ENCODE measurements at places on chromosomes 1 and 21.

DNA sequence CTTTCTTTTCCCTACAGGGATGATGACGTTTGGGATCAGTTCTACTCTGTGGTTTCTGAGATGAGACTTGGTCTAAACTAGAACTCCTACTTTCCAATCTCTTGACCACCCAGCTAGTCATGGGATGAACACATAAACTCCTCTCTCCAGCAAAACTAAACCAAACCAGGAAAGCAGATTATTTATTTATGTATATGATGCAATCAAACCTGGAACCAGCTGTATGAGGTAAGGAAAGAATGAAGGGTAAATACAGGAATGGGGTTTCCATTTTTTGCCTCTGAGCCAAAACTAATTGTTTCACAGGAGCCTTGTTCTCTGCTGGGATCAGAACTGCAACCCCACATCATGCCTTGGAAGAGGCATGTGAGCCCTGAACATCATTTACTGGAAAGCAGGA, 3.3 kb upstream of the AGT start:
- no peak for DNase-seq

- DNase-seq = no peak
These were observed 12.7 kb downstream of the USP48 start for GRCh38 chr1:21770201-21770600.

DNA sequence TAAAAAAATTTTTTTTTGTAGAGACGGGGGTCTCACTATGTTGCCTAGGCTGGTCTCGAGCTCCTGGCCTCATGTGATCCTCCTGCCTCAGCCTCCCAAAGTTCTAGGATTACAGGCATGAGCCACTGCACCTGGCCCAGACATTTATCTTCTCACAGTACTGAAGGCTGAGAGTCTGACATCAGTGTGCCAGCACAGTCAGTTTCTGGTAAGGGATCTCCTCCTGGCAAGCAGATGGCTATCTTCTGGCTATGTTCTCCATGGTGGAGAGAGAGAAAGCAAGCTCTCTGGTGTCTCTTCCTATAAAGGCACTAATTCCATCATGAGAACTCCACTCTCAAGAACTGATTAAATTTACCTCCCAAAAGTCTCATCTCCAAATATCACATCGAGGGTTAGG, 57.8 kb upstream of the C1orf185 start:
- no peak for DNase-seq

- DNase-seq = no peak
These were observed 297.2 kb downstream of the TGFB2 start for GRCh38 chr1:218642033-218642948.

GRCh38 chr21:44903689-44904088, 17.0 kb downstream of the ITGB2 start:
- no peak for DNase-seq

- peak; percentile 26 for DNase-seq
These were observed 47.4 kb upstream of the USP25 start for GRCh38 chr21:15682186-15682895.

DNA sequence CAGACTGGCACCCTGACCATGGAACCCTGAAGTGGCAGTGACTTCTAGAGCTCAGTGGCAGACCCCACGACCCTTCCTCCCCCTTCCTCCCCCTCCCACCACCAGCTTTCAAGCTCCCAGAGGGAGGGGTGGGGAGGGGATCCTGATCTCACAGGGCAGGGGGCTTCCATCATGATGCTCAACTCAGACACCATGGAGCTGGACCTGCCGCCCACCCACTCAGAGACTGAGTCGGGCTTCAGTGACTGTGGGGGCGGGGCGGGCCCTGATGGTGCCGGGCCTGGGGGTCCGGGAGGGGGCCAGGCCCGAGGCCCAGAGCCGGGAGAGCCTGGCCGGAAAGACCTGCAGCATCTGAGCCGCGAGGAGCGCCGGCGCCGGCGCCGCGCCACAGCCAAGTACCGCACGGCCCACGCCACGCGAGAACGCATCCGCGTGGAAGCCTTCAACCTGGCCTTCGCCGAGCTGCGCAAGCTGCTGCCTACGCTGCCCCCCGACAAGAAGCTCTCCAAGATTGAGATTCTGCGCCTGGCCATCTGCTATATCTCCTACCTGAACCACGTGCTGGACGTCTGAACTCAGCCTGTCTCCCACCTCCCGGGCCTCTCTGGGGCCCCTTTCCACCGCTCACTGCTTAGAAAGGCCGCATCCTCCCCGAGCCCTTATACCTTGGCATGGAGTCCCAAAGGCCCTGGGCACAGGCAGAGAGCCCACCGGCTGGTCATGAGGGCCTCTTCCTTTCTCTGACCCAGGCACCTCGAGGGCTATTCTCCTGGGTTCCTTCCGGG, 3.9 kb downstream of the NHLH1 start:
- DNase-seq = no peak

DNA sequence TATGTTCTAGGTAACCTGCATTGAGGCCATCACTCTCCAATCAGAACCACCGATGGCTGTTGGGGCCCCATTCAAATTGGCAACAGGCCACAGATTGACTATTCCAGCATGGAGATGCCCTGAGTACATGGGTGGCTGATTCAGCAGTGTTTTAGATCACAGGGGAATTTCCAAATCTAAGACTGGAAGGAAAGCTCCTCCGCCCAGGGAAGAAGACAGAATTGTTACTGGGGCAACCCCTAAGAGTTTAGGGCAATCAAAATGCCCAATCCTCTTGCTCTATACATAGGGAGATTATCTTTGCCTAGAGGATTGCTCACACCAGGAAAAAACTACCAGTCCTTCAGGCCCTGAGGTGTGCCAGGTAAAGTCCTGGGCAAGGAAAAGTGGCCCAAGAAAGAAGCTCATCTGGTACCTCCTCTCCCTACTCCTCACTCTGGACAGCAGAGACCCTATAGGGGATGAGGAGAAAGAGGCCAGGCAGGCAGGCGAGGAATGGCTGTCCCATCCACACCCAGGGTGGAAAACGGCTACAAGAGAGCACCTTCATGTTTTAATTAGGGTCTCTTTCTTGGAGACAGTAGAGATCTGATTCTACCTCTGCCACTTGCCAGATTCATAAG, 5.8 kb downstream of the S100A8 start:
- no peak for DNase-seq

DNA sequence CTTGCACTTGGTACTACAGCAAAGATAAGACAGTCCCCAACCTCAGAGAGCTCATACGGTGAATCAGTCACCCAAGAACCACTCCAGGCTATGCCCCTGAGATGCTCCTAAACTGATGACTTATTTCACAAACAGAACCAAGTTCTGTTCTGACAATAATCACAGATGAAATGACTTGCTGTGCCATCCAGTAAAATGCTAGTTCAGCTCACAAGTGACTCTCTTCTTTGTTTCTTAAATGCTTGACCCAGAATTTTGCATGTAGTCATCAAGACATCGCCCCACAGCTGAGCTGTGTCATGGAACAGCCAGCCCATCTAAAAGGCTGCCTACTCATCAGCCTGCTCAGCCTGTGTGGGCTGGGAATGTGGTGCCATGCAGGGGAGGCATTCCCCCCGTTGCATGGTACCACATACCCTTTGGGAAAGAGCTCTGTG, 6.1 kb upstream of the SLC19A2 start:
- no peak for DNase-seq

DNA sequence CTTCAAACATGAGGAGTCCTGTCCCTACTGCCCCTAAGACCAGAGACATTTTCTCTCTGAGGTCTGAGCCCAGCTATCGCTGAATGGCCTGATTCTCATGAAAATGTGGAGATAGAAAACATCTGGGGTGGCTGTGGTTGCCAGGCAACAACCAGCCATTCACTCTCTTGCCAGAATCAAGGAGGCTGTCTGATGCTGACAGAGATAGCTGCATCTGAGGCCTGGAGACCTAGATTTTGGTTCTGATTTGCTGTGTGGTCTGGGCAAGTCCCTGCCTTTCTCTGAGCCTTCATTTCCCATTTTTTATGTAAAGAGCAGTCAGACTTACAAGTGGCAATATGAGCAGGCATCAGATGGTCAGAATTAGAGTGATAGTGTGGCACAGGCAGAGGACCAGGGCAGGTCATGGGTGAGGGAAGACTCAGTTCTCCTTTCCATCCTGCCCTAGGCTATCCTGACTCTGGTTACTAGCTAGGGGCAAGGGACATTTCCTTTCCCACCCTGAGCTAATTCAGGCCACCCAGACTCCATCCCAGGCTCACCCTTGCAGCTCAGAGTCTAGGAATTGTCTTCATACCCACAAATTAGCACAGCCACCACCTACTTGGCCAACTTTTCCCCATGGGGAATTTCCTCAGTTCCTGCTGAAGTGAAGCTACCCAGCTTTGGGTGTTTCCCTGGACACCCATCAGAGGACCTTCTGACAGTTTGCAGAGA, 20.0 kb upstream of the RNF19B start:
- DNase-seq = peak; percentile 46

DNA sequence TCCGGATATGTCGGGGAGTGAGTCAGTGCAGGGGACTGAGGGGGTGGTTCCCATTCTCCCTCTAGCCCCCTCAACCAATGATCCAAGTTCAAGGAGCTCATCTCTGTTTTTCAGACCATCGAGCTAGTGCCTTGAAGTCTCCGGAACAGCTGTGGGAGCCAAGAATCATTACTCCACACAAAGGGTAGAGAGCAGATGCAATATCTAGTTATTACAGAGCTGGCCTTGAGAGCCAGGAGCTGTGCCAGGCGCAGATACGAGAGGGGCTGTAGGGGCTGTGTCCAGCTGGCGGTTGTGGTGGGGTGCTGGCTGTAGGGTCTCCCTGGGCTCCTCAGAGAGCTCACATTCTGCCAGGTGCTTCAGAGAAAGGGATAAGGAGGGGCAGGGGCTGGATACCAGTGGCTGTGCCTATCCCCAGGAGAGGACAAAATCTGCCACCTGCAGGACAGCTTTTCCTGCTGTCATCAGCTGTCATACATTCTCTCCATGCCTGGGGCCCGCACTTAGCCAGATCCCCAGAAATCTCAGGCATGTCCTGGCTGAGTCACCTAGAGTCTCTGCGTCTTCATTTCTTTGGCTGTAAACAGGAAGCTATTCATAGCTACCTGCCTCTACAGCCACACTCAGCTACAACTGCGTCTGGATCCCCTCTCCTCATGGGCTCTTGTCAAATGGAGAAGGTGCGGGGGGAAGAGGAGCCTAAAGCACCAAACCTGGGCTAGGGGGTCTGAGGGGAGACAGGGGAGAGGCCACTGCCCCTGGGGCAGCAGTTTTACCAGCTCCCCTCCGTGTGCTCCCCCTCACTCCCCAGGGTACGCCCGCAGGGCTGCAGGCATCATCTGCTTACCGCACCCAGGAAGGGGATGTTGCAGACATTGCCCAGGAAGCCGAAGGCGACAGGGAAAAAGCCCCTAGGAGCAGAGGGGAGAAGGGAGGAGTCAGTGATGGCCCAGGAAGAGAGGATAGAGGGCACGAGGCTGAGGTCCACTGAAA, 2.4 kb upstream of the KISS1 start:
- peak; percentile 44 for DNase-seq

GRCh38 chr1:3015744-3016143, 5.5 kb upstream of the ACTRT2 start:
- no peak for DNase-seq

DNA sequence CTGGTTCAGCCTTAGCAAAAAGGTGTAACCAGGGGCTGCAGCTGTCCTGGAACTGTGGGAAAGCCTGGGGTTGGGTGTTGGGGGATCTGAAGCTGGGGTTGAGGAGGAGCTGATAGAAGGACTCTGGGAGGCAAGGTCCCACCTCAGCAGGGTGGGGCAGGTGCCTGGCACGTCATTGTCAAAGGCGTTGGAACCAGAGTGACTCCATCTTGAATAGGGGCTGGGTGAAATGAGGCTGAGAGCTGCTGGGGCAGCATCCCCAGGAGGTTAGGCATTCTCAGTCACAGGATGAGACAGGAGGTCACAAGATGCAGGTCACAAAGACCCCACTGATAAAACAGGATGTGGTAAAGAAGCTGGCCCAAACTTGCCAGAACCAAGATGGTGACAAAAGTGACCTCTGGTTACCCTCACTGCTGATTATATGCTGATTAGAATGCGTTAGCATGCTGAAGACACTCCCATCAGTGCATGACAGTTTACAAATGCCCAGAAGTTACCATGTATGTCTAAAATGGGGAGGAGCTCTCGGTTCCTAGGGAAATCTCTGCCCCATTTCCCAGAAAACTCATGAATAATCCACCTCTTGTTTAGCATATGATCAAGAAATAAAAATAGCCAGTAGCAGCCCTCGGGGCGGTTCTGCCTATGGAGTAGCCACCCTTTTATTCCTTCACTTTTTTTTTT, 85.4 kb downstream of the IER5 start:
- DNase-seq = no peak

- DNase-seq = peak; percentile 1
These were observed 161.6 kb downstream of the CHRM3 start for GRCh38 chr1:239547987-239548386.

DNA sequence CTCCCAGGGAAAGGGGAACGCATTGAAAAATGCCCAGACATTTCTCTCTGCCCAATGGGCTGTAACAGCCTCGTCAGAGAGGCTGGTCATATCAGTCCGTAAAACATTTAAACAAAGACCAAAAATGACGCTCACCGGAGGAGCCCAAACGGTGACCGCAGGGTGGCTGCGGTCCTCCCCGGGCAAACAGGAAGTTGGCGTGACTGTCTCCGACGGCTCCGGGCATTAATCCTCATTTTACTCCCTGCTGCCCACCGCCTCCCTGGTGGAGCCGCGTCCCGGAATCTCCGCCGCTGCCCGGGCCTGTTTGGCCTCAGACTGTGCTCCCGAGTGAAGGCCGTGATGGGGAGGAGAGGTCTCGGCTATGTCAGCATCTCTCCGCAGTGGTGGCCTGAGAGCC, 9.9 kb downstream of the PRDM16 start:
- DNase-seq = no peak

GRCh38 chr1:48543854-48544253, 71.8 kb upstream of the SPATA6 start:
- no peak for DNase-seq
